ENCODE measurements at places on chromosomes 5 and 9.
A peak's percentile ranks its signal among the peaks of the same experiment; 100 is the strongest.

GRCh38 chr5:126385524-126386502 is 37.4 kb upstream of the GRAMD2B start:
- no peak for DNase-seq

DNA sequence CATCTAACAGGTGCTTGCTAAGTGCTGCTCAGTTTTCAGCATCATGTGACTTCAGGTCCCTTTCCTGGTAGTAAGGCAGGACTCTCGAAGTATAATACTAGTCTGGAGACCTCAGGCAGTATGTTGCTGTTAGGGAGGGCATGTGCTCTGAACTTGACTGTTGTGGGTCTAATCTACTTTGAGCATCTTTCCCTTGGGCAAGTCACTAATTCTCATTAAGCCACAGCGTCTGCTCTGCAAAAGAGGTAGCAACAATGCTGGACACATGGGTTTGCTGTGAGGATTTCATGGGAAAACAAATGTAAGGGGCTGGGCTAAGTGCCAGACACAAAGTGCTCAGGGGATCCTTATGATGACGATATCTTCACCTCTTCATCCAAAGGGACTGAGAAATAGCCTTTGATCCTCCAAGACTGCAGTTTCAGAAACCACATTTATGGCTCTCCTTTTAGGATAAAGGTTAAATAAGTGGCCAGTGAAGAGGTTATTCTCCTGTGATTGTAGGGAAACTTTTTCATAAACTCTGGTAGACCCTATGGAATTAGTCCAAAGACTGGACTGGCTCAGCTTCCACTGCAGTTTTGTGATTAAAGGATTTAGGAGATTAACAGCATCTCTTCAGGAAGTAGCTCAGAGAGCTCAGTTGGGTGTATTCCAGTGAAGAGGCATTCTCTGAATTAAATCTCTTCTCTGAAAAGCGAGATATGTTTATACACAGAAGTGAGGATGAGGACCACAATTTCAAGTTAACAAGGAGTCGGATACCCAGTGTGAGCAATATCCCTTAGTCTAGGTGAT is 216.6 kb downstream of the SGCD start:
- DNase-seq = no peak

- DNase-seq = no peak
These were observed 86.6 kb downstream of the SLC38A9 start for GRCh38 chr5:55625589-55625909.

DNA sequence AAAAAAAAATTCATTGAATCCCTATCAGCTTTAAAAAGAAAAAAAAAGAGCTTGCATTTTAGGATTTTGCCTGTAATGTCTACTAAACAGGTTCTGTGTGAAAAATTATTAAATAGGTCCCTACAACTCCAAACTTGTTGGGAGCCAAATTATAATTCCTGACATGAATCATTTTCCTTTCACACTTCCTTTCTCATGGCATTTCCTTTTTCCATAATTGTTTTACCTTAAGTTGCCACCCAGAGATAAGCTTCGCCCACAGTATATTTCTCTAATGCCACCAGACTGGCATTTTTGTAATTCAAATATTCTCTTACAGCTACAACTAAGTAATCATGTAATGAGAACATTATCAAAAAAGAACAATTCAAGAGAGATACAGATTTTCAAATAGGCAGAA is 348.8 kb downstream of the EFNA5 start:
- no peak for DNase-seq

DNA sequence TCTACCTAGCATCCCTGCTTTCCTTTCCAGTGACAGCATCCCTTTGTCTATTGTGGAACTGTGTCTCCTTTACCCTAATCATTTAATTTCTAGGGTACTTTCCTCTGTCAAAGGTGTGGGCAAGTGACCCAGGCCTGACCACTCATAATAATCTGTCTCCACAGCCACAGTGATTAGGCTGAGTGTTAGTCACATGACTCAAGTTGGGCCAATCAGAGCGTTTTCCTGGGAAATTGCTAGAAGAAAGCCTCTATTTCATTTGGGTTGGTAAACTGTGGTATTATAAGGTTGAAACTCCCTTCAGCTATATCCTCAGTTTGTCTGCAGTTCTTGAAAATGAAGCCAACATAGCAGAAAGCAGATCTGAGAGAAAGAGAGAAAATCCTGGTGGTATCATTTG is 14.2 kb upstream of the AP3B1 start:
- no peak for DNase-seq

GRCh38 chr9:134366223-134367031 is 40.2 kb downstream of the RXRA start:
- DNase-seq = no peak

GRCh38 chr9:133112663-133113026 is 8.4 kb downstream of the RALGDS start:
- DNase-seq = peak; percentile 28

GRCh38 chr9:133842721-133843227 is 104.6 kb upstream of the SARDH start:
- DNase-seq = no peak

GRCh38 chr5:155631116-155631515 is 617.6 kb downstream of the KIF4B start:
- DNase-seq = no peak

- DNase-seq = peak; percentile 24
These were observed 8.4 kb upstream of the PHYHD1 start for GRCh38 chr9:128912270-128912853.

- DNase-seq = no peak
These were observed 189.0 kb upstream of the MEF2C start for GRCh38 chr5:89071941-89072331.

- DNase-seq = peak; percentile 19
These were observed 29.3 kb downstream of the PTPA start for GRCh38 chr9:129140397-129141065.
